ENCODE measurements at places on chromosomes 1 and 21.

DNA sequence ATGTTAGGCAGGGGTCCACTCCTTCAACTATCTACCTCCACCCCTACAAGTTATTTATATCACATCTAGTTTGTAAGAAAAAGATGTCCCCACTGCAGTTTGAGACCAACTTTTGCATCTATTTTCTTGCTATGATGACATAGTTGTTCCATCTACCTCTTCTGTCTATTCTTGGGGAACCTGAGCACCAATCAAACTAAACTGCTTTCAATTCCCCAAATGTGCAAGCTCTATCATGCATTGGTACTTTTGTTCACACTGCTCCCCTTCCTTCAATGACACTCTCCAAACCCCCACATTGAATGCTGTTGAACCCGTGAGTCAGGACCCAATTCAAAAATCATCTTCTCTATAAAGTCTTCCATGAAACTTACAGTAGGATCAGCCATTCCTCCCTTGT lies 16.0 kb upstream of the FRRS1 start:
- DNase-seq: no peak

DNA sequence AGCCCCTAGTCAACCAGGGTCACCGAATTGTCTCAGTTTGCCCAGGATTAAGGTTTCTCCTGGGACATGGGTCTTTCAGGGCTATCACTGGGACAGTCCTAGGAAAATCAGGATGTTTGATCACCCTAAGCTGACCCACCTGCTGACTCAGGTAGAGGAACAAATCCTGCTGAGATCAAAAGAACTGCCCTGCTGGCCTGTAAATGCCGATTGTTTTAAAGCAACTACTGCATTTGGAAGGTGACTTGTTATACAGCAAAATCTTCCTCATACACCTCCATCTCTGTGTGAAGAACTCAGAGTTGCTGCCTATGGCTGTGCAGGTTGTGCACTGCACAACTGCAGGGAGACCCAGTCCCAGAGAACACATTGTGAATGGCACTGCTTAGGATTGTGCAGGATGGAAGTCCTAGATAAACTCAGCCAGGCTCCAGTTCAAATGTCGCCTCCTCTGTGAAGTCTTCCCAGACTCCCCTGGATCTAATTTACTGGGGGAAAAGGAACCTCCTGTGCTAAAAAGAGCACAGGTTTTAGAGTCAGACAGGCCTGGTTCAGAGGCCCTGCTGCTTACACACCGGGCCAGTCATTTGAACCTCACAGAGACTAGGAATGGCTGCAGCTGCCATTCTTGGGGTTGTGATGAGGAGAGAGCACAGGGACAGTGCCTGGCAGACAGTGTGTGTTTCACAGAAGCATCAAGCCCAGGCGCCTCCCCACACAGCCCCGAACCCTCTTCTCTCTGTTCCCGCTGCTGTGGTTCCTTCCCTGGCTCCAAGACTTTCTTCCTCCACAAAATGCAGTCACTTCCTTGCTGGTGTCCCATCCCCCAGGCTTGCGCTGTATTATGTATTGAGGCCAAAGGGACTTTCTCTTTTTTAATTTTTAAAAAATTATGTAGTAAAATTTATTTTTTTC lies 23.2 kb upstream of the LRP8 start:
- no peak for DNase-seq

- DNase-seq: no peak
Measured at GRCh38 chr1:173050865-173051264, at the start of gene TNFSF18. TNFSF18 (minus strand) TSS chr1:173050941; CDS start chr1:173050896, 45 bp downstream.

- DNase-seq: no peak
Measured at GRCh38 chr1:183251959-183252450, 65.9 kb downstream of the LAMC2 start.

- DNase-seq: no peak
Measured at GRCh38 chr21:45972716-45973474, 8.7 kb upstream of the COL6A1 start.

DNA sequence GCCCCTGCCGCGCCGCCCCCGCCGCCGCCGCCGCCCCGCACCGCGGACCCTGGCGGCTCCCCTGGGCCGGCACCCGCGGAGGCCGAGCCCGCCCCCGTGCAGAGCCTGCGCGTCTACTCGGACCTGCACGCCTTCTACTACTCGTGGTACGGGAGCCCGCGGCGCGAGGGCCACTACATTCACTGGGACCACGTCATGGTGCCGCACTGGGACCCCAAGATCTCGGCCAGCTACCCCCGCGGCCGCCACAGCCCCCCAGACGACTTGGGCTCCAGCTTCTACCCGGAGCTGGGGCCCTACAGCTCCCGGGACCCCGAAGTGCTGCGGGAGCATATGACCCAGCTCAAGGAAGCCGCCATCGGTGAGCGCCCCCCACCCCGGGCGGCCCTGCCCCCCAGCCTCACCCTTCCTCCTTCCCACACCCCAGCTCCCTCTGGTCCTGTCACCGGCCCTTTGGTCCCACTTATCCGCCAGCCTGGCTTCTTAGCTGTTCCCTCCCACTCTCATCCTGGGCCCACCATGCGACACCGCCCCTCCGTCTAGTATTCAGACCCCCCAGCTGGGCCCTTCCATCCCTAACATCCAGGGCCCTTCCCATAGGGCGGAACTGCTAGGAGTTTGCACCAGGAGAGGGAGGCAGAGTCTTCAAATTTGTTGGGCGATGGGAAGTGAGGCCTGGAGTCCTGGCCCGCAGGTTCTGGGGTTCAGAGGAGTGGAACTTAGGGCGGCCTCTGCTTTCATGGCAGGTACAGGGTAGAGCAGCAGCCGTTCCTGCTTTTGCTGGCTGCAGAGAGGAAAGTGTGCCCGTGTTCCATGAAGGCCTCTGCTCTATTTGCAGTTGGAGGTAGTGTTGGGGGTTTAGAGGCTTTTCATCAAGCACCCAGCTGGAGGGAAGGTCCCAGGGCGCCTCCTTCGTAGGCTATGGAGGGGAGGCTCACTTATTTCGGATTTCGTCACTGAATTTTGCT lies 1.0 kb downstream of the MANEAL start:
- no peak for DNase-seq

DNA sequence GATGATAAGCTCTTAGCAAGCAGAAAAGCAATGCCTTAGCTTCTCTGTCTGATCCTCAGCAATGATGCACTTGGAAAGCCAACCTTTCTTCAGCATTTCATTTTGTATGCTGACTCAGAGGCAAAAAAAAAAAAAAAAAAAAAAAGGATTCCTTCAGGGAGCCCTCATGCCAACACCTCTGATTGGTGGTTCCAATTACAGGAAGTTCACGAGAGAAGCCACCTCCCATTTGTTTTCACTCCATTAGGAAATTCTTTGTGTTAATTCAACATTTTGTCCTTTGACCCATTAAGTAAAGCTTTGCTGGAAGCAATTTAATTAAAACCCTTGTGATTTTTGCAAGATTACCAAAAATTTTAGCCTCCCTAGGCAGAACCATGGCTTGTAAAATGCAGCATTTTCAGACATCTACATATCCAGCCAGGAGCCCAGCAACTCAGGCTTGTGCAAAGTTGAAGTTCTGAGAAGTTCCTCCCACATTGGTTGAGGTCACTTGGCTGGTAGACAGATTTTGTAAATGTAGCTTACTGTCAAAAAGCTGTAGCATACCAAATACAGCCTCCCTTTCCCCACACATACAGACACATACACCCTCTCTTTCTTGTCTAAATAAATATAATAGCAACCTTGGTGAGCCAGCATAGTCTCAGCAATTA lies 27.1 kb upstream of the VTCN1 start:
- no peak for DNase-seq

All from NCI-H1092 (cell line).